ENCODE measurements at places on chromosomes 3 and 15.

DNA sequence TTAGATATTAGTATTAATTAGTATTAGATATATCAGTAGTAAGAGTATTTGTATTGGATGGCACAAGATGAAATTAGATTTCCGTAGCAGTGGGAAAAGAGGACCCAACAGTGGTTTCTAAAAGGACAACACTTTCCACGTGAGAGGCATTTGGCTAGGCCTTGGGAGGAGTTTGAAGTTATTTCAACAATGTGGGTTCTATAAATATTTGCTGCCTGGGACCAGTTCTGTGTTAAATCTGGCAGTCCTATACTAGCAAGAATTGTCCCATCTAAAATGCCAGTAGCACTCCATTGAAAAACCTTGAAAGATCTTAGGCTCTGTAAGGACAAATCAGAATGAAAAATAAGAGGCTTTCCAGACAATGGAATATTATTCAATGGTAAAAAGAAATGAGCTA lies 347.1 kb upstream of the DNAJC19 start:
- DNase-seq, result no peak

GRCh38 chr15:93331545-93332167 lies 242.6 kb upstream of the RGMA start:
- no peak for DNase-seq

GRCh38 chr3:177567833-177568232 lies 370.6 kb upstream of the TBL1XR1 start:
- DNase-seq, result no peak

- no peak for DNase-seq
These were observed 35.2 kb upstream of the SPPL2A start for GRCh38 chr15:50800715-50801114.

GRCh38 chr3:180469149-180469548 lies 132.8 kb upstream of the TTC14 start:
- DNase-seq, result no peak

- DNase-seq, result no peak
These were observed 6.5 kb downstream of the EPHB3 start for GRCh38 chr3:184567946-184568559.

GRCh38 chr3:132241776-132242514 lies 75.3 kb upstream of the ACP3 start:
- no peak for DNase-seq

DNA sequence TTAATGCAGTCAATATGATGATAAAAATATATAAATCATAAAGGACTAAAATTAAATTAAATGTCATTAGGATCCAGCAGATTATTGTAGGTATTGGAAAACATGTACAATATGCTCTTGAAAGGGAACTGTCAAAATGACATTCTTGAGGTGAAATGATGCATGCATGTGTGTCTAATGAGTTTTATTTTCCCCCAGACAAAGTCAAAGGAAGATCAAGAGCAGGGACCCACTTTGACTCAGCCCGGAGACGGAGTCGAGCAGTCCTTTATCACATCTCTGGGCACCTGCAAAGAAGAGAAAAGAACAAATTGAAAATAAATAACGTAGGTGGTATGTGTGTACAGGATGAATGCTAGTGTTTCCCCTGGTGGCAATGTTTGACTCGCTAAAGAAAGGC lies 194.1 kb downstream of the KCNH8 start:
- no peak for DNase-seq

GRCh38 chr15:26628071-26628470 lies 144.8 kb downstream of the GABRB3 start:
- no peak for DNase-seq

GRCh38 chr3:128081846-128082245 lies 29.6 kb downstream of the SEC61A1 start:
- no peak for DNase-seq

- no peak for DNase-seq
These were observed 12.8 kb downstream of the ATRIP start for GRCh38 chr3:48459331-48459730.

DNA sequence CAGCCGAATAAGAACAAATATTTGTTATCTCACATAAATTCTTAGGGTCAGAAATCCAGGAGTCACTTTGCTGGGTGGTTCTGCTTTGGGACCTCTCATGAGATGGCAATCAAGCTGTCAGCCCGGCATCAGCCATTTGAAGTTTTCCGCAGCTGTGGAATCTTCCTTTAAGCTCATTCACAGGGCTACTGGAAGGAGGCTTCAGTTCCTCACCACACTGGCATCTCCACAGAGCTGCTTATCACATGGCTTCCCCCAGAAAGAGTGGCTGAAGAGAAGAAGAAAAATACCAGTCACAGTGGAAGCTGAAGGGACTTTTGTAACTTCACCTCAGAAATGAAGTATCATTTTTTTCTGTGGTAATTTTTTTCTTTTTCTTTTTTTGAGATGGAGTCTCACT lies 267.7 kb downstream of the CHL1 start:
- DNase-seq, result no peak

GRCh38 chr3:100420885-100421284 lies 19.5 kb downstream of the LNP1 start:
- DNase-seq, result no peak

DNA sequence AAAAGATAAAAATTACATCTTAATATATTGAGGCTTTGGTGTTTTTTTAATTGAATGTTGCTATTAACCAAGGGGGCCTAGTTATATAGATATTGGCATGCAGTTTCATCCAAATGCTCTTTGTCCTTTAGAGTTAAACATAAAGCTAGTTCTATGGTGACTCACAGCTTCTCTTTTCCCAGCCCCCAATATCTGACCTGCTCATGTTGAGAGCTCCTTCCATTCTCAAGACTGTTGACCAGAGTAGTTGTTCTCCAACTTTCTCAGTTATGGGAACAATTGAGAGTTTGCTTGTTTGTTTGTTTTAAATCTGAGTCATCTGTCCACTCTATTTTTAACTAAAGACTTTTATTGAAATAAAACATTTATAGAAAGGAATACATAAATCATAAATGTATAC lies 15.8 kb upstream of the RARB start:
- DNase-seq, result no peak

- DNase-seq, result no peak
These were observed 11.8 kb upstream of the HRG start for GRCh38 chr3:186653984-186654383.
